H1 (cell line): ENCODE measurements at places on chromosomes 2 and 18. TPM values are rescaled to one million over a fixed set of nuclear protein-coding genes. Genes with fewer than 3 reads are reported as not detected.

Gene ARHGEF4
- total RNA-seq = 13.3 and 14.6 TPM in 2 replicates

Gene ITGB6
- total RNA-seq = not detected in 2 replicates

DNA sequence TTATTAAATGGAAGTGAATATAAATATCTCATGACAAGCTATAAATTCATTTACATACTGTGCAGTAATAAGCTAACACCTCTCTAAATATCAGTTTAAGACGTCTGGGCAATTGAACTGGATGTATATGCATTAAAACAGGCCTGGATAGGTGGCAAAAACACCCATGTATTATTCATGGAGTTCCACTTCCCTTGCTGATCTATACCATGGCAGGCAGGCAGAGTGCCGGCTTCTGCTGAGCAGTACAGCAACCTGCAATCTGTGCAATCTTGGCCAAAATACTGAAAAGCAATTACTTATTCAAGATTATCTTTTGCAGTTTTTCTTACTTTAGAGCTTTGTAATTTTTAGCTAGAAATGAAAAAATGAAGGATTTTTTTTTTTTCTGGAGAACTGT is 112.1 kb upstream of the PIEZO2 start:
- DNase-seq = no peak

DNA sequence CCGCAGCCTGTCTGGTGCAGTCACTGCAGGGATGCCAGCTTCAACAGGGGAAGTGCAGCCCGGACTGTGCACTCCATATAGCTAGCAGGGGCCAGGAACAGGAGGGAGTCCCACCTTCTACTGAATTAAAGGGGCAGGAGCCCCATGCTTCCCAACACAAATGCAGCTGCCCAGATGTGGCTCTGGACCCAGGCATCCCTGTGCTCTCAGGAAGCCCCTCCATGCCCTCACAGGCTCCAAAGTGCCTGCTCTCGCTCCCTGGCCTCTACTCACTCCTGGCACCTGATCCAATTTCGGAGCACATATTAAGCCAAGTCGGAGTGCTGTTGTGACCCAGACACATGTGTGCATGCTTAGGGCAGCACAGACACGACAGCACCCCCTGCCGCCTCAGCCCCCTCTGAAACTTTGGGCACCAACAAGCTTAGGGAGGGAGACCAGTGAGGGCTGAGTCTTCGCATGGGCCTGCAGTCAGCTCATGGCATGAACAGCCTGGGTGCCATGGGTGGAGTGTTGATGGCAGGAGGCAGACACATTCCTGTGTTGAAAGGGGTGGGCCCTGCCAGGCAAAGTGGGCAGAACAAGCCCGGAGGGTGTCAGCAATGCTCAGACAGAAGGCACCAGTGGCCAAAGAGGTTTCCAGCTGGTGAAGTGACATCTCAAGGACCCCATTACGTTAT is 83.5 kb downstream of the ZNF804A start:
- DNase-seq = no peak

DNA sequence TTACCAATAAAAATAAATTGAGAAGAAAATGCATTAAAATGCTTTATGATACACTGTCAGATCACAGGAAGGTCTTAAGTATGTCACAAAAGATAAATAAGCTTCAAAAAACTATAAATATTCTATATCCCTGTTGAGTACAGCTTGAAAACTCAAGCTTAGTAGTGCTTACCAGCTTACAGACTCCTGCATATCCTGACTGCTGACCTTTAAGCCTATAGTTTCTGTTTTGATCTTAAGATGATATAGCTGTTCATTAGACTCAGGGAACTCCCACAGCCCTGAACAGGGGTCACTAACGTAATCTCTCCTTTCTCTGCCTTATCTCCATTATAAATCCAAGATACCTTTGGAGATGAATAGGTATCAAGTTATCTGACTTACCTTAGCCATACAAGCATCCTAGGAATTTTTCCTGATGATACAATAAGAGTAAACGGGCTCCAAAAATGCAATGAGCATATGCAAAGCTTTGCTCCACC is 93.7 kb upstream of the RBBP8 start:
- DNase-seq = no peak

DNA sequence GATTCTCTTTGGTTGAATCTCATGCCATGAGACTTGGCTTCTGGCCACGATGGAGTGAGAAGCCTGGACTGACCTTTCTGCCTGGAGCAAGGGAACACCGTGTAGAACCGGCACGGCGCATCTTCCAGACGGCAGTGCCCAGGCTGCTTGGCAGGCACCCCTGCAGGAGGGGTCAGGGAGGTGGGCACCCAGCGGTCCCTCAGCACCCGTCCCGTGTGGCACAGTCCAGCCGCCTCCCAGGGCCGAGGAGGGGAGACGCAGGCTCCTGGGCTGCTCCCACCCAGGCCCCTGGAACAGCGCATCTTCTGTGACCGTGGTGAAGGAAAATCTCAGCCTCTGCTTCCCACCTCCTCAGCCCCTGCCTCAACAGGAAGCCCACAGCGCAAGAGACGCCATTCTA is 95.7 kb downstream of the CMPK2 start:
- no peak for DNase-seq

- peak; percentile 49 for DNase-seq
These were observed 4.8 kb upstream of the STARD7 start for GRCh38 chr2:96213379-96213778.

- peak; percentile 53 for DNase-seq
These were observed 584.6 kb upstream of the KLHL29 start for GRCh38 chr2:22800412-22800811.

DNA sequence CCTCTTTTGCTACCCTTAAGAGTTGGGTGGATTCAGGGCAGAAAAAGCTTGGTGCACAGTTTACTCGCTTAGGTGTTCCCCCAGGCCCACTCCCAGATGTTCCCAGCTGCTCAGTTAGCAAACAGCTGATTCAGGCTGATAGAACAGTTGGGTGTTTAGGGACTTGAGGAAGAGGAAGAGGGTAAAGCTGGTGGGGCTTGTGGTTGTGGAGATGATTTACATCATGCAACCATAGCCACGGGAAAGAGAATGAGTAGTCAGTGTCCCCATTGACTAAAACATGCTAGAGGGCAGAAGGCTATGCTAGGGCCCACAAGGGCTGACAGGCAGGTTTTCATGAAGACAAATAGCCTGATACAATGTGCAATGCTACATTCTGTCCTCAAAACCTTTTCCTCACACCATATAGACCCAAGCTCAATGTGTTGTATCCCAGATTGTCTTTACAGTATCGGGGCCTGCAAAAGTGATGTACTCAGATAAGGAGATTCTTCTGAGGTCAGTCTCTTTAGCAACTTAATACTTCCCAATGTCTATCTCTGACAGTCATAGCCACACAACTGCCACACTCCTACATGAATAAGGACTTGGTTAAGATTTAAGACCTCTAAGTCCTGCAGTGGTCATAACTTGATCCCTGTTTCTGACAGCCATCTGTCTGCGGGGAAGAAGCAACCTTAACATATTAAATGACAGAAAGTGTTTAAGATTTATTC is 15.6 kb downstream of the COLEC12 start:
- no peak for DNase-seq
